Erythroblast (primary cell): ENCODE measurements at places on chromosomes 12 and 14.

GRCh38 chr14:76778546-76779215 is 17.4 kb downstream of the VASH1 start:
- no peak for DNase-seq

DNA sequence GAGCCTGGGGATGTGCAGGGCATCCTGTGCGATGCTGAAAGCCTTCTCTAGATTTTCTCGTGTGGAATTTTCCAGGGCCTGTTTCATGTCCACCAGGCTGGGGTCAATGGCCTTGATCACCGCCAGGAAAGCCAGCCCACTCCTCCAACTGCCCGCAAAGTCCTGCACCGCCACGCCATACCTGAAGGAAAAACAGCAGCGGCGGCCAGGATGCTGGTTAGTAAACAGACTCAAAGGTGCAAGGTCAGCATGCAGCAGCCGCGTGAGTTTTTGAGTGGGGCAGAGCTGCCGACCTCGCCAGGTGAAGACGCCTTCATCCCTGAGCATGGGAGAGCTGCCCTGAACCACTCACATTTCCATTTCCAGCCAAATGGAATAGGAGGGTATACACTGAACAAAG is 53.4 kb upstream of the DICER1 start:
- no peak for DNase-seq

- DNase-seq, result no peak
Measured at GRCh38 chr12:107662484-107662883, 23.1 kb upstream of the PWP1 start.

GRCh38 chr12:104750061-104750460 is 208.0 kb downstream of the SLC41A2 start:
- DNase-seq, result no peak

GRCh38 chr14:74879427-74880182 is 2.1 kb upstream of the DLST start:
- DNase-seq, result no peak

DNA sequence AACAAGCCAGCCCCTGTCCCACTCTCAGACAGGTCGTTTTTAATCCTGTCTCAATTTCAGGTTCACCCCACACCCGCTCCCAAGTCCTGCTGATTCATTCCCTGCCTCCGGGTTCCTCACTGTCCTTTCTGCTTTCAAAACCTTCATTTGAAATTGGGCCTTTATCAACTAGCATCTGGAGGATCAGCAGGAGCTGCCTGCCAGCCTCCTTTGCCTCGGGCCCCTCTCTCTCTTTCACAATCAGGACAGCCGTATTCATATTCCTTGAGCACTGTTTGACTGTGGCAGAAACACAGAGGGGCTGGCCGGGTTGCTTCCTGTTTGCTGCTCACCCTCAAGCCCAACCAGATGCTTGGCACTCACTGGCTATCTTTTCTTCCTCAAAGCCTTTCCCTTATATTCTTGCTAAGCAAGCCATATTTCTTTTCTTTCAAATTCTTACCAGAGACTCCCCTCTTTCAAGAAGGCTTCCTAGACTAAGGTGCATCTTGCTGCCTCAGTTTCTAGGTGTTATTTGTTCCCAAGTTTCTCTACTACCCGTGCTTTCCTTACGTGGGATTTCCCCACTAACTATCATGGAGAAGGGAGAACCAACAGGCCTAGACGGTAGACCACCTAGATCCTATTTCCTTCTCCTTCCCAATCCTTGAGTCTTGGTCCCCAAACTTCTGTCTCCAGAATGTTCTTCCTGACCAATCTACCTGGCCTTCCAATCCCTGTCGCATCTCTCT is 3.0 kb downstream of the GALNT6 start:
- DNase-seq, result peak; percentile 87

DNA sequence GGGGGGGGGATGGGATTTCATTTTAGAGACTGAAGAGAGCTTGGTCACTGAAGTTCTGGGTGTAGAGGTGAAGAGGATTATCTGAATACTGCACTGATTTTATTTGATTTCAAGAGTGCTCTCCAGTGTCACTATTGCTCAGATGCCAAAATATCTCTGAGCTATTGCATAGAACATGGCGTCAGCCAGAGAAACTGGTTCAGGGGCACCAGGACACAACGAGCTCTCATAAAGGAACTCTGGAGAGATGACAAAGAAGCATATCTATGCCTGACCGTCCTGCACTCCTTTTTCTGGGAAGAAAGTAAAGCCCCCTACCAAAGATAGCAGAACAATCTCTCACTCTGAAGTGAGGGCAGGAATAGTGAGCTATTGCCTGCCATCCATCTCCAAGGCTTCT is 2.0 kb downstream of the SLC7A8 start:
- no peak for DNase-seq

DNA sequence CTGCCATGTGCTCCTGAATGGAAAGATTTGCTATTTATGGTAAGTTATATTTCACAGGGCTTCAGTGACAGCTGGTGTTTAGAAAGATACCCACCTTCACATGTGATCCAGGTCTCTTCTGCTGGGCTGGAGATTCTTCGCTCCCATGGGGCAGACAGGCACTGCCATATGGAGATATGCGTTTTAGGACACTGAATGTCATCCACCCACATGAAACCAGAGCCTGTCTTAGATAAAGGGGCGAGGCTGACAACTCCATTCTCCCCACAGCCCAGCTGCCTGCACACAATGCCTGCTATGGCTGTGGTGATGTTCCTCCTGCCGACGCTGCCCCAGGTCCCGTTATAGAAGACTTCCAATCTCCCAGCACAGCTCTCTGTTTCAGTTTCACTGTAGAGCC is 69.4 kb downstream of the ACSM4 start:
- DNase-seq, result peak; percentile 76

- no peak for DNase-seq
Measured at GRCh38 chr14:60944204-60944603, 36.7 kb downstream of the TRMT5 start.

DNA sequence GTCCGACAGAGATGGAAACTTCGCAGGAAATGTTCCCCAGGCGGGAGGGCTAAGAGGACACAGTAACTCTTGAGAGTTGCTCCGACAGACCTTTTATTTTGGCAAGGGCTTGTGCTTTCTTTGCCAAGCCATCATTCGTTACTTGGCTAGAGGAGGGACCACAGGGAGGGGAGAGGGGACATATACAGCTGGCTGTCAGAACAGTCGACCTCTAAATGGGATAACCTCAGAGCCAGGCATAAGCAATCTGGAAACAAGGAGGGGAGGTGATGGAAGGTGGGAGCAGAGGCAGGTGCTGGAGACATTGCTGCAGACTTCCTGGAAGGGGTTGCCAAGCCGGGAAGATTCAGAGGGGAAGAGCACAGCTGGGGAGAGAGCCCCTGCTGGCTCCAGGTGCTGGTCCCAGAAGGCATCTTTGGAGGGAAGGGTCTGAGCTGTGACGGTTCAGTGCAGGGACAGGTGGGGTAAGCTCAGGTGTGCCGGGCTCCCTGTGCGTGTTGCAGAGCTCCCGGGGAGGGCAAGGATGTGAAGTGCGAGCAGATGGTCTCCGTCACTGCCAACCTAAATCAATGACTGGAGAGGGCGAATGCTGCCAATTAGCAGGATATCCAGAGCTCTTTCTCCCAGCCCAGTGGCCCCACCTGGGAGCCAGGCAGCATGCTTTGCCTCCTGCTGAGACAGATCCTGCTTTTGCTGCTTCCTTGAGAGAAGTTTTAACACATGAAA is 50.1 kb downstream of the CHST11 start:
- DNase-seq, result no peak

- DNase-seq, result no peak
Measured at GRCh38 chr14:61904946-61905345, 142.7 kb downstream of the SNAPC1 start.

- no peak for DNase-seq
Measured at GRCh38 chr12:69816082-69816481, 8.9 kb upstream of the MYRFL start.

GRCh38 chr14:77375164-77375950 is 1.5 kb downstream of the TMED8 start:
- no peak for DNase-seq

- peak; percentile 11 for DNase-seq
Measured at GRCh38 chr14:58749066-58749669, 111.4 kb downstream of the DACT1 start.

GRCh38 chr12:94157181-94157580 is 8.8 kb downstream of the PLXNC1 start:
- no peak for DNase-seq

GRCh38 chr14:93035917-93036651 is 79.6 kb downstream of the ITPK1 start:
- no peak for DNase-seq

DNA sequence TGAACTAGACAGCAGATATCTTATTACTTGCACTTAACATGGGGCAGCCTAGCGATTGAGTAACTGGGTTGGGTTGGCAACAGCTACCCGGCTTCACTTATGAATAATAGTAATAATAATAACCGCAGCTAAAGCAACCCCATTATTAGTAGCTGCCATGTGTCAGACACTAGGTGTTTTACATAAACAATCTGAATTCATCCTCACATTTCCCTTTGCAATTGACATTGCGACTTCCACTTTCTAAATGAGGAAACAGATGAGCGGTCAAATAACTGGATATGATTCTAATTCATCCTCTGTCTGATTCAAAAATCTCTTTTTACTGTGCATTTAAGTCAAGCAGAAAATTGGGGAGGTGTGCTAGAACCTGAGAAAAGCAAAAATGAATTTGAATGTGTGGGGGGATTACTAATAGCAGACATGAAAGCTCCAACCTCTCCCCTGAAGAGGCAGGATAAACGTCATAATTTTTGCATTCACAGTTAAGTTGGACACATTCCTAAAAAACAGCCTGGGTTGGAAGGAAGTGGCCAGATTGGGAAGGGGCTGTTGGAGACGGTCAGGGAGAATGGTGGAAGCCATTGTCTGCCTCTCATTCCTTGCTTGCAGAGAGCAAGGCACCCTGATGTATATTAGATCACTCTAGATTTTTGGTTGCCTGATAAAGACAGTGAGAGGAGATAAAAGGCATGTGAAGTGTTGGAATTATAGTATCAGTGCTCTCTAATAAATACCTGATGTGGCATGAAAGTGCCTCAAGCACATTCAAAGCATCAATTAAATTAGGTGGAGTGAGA is 13.1 kb downstream of the EMP1 start:
- no peak for DNase-seq

DNA sequence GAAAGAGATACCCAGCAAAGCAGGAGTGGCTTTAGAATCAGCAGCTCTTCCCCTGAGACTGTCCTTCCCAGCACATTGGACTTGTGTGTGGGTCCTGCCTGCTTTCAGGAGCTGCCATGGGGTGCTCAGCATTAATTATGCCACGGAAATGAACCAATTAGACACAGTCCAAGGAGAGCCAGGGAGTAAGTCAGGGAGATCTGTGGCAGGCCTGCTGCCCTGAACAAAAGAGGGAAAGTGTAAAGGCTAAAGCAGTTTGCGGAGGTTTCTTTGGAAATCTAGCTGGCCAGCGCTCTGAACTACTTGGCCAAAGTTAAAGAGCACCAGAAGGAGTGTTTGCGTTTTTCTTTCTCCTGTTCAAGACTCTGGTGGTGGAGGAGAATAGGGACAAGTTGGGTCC is 65.7 kb upstream of the SRSF5 start:
- peak; percentile 51 for DNase-seq

- DNase-seq, result no peak
Measured at GRCh38 chr14:52802597-52802996, 11.2 kb upstream of the GNPNAT1 start.

DNA sequence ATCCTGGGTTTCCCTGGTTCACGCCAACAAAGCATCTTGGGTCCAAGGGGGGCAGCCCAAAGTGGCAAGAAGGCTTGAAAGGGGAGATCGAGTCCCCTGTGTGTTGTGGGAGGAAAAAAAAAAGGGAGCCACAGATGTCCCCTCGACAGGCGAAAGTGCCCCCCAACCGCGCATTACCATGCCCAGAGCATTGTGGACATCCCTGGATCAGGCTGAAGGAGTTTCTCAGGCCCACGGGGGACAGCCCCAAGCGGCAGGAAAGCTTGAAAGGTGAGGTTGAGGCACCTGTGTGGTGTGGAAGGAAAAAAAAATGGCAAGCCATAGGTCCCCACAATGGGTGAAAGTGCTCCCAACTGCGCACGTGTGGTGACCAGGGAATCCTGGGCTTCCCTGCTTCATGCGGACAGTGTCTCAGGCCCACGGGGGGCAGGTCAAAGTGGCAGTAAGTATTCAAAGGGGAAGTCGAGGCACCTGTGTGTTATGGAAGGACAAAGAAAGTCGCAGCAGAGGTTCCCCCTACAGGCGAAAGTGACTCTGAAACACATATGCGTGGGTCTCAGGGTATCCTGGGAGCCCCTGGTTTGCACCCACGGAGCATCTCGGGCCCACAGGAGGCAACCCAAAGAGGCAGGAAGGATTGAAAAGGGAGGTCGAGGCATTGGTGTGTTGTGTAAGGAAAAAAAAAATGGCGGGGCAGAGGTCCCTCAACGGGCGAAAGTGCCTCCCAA is 580.1 kb downstream of the ALG10 start:
- no peak for DNase-seq

DNA sequence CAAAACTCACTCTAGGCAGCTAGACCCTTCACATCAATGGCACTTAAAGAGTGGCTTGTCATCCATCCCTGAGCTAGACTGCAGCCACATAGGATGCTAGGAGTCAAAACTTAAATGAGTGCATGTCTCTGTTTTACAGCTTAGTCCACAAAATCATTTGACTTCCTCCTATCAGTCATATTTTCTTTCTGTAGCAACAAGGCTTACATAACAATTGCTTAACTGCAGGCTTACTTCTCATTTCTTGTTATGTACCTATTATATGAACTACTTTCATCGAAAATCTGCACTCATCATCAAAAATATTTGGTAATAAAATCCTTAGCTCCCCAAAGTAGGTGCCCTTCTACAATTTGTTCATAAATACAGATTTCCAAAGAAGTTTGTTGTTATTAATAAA is 30.1 kb downstream of the CLEC1A start:
- no peak for DNase-seq

DNA sequence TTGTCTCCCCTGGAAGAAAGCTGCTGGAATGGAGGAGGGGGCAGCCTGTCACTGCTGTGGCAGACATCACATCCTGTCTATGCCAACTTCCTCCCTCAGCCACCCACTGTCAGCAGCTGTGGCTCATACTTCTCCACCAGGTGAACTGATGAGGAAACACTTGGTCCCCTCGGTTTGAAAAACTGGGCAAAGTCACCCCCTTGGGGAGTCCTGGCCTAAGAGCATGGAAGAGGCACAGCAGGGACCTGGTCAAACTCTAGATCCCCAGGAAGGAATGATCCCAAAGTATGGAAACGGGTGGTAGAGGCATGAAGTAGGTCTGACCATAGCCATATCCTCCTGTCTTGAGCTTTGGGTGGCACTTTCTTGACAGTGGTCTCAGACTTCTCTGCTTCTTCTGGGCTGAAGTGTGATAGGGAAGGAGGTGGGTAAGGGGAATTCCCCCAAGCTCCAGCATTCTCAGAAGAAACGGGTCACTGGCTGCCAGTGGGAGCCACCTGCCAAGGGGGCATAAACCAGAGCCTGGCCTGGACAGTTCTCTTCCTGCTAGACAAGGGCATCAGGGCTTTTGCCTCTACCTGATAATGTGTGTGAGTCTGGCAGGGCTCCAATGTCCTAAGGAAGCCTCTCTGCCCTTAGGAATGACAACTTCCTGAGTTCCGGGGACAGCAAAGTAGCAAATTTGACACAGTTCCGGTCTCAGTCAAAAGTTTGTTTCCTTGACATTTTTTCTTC is 36.0 kb downstream of the FMNL3 start:
- DNase-seq, result no peak

- no peak for DNase-seq
Measured at GRCh38 chr14:37122288-37122687, 50.1 kb downstream of the SLC25A21 start.
